CD4-positive, alpha-beta T cell treated with Interferon gamma for 1 hour (primary cell): ENCODE measurements at places on chromosomes 7 and 10.

DNA sequence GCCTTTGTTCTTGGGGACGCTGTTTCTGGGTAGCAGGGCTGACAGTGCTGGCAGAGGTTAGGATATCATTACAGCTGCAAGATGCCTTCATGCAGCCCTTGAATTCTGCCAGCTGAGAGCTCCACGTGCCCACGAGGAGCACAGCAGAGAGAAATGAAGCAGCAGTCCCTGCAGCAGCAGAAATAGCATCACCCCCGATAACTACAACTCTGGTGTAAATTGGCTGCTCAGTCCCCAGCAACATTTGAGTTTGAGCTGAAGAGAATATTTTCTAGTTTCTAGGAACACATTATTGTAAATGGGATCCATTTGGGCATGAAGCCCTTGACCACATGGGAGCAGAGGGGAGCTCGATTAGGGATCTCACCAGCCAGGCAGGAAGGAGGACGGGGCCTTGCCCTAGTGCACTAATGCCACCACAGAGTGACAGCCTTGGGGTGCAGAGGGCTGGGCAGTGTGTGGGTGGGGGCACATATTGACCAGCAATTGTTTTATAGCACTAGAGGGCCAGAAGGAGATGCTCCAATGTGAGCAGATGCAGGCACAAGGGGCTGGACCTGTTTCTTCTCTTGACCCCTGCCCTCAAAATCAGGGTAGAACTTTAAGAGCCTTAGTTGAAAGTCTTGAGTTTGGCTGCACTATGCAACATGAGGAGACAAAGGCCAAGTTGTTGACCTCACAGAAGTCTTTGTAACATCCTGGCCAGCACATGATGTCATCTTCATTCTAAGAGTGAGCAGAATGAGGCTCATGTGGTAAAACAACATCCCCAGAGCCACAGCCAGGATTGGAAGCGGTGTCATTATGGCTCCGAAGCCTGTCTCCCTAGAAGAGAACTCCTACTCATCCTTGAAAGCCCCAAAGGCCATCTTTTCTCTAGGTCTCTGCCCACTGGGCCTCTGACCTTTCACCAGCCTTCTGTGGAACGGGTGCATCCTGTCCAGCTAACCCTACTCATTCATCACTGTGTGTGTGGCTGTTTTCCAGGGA lies 52.6 kb downstream of the ADCY1 start:
- no peak for DNase-seq

GRCh38 chr10:110569736-110570135 lies 2.2 kb downstream of the SMC3 start:
- DNase-seq: no peak

- DNase-seq: no peak
Measured at GRCh38 chr10:113621799-113622198, 42.0 kb downstream of the NRAP start.

DNA sequence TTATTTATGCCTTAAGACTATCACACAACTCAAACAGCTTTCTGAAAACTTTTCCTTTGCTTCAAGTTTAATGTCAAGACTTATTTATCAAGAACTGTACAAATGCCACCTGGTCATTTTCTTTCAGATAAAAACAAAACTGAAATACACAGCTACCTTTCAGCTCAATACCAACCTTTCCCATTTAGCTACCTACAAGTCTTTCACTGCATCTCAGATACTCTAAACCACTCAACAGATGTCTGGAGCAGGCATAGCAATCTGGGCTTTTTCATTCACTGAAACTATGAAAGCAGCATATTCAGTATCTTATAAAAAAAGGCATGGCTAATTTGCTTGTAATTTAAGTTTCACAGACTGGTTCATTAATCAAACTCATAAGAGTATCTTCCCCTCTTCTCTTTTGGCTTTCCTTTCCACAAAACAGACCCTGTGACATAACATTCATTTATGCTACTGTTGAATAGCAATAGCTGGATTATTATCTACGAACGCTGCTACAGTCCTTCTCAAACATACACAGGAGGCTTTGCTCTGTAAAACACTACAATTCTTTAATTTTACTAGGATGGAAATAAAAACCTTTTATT lies 8.2 kb downstream of the TRA2A start:
- no peak for DNase-seq

DNA sequence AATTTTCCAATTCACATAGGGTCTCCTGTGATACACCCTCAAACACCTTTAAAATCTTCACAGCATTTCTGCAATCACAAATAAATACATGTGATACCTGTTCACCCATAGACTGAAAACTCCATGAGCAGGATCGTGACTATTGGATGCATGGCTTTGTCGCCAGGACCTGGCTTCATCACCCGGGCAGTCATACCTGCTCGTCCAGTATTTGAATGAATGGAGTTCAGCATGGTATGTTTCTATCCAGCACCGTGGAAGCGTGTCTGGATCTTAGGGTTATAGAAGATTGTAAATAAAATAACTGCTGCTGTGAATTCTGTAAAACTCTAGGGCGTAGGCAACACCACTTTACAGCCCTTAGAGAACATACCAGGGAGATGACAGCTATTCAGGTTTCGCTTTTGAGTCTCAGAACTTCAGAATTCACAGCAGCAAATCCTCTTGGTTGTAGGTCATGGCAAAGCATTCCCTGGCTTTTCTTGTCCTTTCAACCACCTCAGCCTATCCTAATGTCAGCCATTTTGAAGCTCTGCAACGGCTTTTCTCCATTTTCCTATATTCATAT lies 47.4 kb upstream of the USP6NL start:
- DNase-seq: no peak

- no peak for DNase-seq
Measured at GRCh38 chr10:93796167-93796566, 38.4 kb downstream of the LGI1 start.

GRCh38 chr10:29257106-29257783 lies 31.6 kb upstream of the LYZL1 start:
- no peak for DNase-seq

DNA sequence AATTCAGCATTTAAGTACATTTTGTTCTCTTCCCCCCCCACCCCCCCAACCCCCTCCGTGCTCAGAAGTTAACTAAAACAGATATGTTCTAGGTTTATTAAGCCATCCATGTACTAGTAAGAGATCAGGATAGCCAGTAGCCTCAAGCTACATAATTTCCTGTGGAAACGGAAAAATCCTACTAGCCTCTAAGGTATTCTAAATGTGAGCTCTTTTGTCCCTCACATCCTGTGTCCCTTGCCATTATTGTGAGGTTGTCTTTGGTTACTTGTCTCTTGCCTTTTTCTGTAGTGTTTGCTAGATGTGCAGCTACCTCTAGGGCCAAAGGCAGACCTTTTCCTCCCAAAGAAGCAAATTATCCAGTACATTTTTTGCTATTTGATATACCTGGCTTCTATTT lies 92.1 kb downstream of the BTRC start:
- DNase-seq: no peak

- DNase-seq: no peak
Measured at GRCh38 chr7:114539575-114539974, 125.0 kb downstream of the FOXP2 start.

GRCh38 chr10:29879862-29880261 lies 179.5 kb downstream of the JCAD start:
- DNase-seq: no peak

DNA sequence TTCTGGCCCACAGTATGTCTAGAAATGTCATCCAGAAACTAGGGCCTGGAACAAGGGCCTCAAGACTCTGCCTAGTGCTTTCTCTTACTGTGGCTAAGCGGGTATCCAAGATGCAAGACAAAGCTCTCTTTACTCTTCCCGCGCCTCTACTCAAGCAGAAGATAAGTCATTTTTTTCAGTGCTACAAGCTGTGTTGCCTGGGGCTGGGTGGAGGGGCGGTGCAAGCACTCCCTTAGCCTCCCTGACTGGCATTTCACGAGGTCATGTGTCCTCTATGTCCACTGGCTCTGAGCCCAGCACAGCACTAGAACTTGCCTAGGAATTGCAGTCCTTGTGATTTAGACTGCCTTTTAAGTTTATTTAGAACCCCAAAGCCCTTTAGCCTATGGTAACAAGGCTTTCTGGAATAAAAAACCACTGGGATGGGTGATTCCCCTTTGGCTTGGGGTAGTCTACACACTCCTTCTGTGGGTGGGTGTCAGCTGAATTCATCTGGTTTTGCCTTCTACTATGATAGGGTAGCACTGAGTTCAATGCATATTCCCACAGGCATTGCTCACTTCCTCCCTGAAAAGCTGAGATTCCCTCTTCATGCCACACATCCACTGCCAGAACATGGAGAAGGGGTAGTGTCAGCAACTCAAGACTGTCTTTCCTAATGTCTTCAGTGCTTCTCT lies 371.8 kb upstream of the KCND2 start:
- DNase-seq: no peak

GRCh38 chr10:14781763-14782162 lies 7.1 kb upstream of the FAM107B start:
- no peak for DNase-seq

GRCh38 chr10:53918755-53919154 lies 882.3 kb downstream of the PCDH15 start:
- no peak for DNase-seq

DNA sequence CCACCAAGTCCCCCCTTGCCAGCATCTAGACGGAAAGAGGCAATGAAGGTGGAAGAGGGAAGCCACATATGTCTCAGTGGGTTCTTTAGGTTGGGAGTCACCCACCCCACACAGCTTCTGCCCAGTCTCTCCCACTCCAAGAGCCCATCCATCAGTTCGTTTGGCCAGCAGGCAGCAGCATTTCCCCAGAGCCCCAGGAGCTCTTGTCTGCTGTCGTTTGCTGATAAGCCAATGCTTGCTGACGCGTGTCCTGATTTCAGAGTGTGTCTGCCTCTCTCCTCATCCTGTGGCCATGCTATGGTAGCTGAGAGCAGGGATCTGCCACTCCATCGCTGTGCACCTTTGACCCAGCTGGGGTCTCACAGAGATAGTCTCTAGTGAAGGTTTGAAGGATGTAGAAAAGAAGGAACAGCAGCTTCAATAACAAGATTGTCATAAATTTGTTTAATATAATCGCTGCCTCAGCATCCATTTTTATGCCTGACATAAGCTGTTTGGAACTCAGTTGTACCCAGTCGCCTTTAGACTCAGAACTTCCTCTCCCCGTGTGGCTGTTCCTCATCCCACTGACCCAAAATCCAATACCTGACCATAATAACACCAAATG lies 39.4 kb upstream of the GDF10 start:
- no peak for DNase-seq

GRCh38 chr10:79542626-79543025 lies 17.6 kb downstream of the SFTPA2 start:
- no peak for DNase-seq

DNA sequence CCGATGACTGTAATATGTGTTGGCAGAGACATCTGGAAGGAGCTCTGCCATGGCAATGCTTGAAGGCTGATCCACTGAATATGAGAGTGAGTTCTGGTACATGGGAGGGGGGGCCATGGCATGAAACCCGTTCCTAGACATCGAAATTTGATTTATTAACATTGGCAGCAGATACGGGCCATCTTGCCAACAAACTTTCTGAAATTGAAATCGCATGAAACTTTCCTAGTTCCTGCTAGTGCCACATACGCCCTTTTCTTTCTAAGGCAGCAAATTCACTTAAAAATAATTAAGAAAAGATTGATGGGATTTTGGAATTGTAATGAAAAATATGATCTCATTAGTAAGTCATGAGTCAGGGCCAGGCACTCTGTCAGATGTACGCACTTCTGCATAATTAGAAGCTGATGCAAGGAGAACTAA lies 91.8 kb upstream of the KMT2C start:
- no peak for DNase-seq

- no peak for DNase-seq
Measured at GRCh38 chr7:156614434-156615264, 25.9 kb upstream of the RNF32 start.

GRCh38 chr10:78460204-78460603 lies 426.5 kb downstream of the RPS24 start:
- no peak for DNase-seq

GRCh38 chr7:29113384-29114102 lies 32.8 kb downstream of the CPVL start:
- no peak for DNase-seq

DNA sequence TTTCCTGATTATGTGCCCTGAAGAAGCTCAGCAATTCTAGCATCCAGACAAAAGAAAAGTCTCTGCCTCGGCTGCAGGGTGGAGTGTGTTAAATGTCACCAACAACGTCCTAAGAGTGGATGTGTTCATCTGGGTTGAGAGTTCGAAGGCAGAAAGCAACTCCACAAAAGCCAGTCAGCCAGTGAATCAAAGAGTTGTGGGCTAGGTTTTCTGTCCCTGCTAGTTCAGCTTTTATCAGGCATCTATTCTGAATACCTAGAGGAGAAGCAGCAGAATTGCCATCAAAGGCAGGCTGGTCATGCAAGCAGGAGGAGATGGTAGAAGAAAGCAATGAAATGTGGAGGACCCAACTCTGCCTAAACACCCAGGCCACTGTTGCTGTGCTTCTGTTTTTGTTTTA lies 205.2 kb downstream of the KLF6 start:
- no peak for DNase-seq

- DNase-seq: no peak
Measured at GRCh38 chr10:79435271-79436065, 10.0 kb downstream of the ZCCHC24 start.

DNA sequence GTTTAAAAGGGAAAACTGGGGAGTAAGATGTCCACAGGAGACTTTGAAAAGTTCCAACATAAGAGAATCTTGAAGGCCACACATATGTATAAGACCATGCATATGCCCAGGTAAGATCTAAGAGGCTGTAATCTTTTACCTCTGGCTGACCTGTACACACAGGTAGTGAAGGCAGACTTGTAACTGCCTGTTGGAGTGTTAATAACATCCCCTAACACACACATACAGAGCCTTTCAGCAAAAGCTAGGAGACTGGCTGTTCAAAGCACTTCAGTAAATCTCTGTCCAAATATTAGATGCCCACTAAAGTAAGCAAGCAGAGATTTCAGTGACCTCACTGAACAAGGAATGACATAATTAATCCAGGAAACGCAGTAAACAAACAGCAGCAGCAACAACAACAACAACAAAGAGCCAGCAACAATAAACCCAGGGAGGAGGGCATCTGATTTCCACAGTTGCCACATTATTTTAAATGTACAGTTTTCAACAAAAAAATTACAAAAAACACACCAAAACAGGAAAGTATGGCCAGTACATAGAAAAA lies 15.0 kb downstream of the CYP51A1 start:
- DNase-seq: no peak

DNA sequence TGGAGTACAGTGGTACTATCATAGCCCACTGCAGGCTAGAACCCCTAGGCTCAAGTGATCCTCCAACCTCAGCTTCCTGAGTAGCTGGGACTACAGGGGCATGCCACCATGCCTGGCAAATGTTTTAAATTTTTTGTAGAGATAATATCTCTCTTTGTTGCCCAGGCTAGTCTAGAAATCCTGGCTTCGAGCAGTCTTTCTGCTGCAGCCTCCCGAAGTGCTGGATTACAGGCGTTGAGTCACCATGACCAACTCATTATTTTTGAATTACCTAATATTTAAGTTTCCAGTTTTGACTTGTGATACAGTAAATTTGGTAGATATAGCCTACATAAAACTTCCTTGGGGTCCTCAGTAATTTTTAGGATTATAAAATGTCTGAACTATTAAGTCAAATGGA lies 74.1 kb downstream of the RUNDC3B start:
- no peak for DNase-seq
